ENCODE measurements at places on chromosomes 1 and 21.
A peak's percentile ranks its signal among the peaks of the same experiment; 100 is the strongest.

DNA sequence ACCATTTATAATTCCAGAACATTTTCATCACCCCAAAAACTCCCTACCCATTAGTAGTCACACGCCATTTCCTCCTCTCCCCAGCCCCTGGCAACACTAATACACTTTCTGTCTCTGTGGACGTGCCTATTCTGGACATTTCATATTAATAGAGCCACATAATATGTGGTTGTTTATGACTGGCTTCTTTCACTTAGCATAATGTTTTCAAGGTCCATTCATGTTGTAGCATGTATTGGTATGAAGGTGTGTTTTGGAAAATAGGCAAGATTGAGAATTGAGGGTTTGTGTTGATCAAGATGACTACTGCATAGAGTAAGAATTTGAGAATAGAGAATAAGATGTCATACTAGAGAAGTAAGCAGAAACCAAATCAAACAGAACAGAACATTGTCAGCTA lies 67.5 kb downstream of the ZFYVE9 start:
- DNase-seq: no peak

GRCh38 chr1:24568475-24568874 lies 12.6 kb downstream of the NCMAP start:
- DNase-seq: no peak

- DNase-seq: peak; percentile 54
Observed at GRCh38 chr1:228646717-228647522, 88.4 kb upstream of the RHOU start.

DNA sequence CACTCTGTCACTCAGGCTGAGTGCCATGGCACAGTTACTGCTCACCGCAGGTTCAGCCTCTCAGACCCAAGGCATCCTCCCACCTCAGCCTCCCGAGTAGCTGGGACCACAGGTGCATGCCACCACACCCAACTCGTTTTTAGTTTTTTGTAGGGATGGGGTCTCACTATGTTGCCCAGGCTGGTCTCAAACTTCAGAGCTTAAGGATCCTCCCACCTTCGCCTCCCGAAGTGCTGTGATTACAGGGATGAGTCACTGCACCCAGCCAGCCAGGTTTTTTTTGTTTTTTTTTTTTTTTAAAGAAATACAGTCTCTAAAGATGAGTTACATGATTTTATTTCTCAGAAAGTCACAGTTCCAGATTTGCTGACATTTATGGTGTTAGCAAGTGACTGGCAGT lies 29.0 kb downstream of the BACE2 start:
- DNase-seq: peak; percentile 48

DNA sequence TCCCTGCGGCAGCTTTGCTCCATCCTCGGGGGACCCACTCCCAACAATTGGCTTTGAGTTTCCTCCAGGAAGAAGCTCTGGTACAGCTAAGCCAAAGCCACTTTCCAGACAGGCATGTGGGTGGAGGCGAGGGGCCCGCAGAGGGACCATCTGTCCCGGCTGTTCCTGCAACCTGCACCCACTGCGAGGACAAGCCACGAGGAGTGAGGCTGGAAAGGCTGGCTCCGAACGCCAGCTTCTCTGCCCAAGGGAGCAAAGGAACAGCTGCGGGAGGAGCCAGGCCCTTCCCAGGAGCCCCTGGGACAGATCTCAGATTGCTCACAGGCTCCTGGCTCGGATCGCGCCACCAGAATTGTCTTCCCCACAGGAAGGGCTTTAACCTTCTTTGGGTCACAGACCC lies 28.3 kb upstream of the PEF1 start:
- DNase-seq: no peak

DNA sequence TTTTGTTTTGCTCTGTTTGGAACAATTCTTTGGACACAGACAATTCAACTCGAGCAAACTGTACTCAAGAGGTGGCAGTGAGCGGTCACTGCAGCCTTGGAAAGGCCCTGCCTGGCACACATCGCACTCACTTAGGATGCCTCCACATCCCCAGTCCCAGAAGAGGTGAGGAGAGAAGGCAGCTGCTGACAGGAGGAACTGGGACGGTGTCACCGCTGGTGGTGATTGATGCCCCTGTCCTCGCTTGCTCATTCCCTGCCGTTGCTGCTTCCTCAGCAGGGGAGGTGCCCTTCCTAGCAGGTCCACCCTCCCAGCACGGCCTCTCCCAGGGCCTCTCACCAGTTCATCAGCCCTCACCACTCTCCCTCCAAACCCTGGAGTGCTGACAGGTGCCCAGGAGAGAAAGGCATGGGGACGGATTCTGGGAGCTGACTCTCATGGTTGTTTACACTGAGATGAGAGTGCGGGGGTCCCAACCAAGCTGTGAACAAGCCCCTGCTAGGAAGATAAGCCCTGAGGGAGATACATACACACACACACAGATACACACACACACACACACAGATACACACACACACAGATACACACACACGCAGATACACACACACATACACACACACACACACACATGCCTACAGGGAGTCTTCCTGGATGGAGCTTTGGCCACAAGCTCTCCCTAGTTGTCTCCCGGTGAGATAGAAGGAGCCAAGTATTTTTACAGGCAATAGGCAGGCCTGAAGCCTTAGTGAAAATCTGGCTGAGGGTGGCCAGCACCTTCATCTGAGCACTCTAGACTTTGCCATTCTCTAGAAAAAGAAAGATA lies 101.1 kb downstream of the CDC7 start:
- DNase-seq: no peak

DNA sequence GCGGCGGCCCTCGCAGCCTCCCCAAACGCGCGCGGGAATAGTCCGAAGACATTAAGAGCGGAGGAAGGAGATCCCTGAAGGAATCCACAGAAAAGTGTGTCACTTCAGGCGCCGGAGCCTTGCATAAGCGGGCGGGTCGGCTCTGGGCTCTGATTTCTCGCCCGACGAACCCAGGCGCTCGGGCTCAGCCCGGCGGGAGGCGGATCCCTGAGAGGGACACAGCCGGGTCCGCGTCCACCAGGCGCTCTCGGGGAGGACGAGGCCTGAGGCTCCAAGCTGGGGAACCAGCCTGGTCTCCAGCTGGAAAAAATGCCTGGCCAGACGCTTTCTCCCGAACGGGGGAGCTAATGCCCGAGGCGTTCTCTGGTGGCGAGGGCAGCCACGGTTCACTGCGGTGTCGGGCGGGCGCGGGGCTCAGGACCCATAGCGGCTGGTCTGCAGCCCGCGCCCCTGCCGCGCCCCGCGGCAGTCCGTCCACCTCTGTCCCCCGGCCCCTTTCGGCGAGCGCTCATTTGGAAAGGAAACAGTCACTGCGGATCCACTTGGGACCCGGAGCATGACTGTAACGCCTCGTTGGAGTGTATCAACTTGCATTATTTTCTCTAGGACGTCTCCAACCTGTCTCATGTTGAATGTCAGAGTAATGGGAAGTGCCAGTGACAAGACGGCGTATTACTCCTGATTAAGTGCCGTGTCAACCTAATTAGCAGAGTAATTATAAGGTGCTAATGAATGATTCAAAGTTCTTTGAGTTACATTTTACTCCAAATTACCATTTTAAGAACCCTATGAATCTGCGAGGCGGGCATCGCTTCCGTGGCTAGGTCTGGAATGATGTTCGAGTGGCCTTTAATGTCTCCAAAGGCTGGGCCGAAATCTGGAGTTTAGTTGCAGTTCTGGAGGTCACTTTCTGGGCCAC lies 1.6 kb upstream of the BARHL2 start:
- DNase-seq: no peak

- DNase-seq: no peak
Observed at GRCh38 chr1:156704166-156704711, 1.1 kb downstream of the CRABP2 start.

DNA sequence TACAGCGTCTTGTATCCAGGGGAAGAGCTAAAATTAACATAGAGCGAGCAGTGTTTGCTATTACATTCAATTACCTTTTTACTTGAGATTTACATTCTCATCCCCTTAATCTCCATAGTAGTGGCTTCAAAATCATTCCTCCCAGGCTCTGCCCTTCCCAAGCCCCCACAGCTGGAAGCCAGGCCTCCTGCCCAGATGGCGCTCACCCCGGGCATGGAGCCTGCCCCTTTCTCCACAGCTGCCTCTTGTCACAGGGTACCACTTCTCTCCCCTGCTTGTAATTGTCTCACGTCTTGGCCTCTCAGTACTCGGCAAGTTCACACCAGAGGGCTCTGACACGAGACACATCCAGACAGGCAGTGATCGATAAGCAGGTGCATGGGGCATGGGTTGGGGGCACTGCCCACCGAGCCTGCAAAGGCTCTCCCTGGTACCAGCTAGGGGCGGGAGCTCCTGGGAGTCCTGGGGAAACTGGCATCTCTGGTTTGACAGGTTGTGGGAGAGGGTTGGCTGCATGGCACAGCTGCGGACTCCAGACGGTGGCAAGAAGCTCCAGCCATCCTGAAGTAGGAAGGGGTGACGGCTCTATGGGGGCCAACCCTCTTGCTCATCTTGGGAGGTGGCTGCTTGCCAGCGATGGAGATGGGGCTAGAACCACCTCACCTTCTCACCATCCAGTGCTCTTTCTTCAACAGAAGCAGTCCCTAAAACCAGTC lies 20.1 kb downstream of the CASZ1 start:
- DNase-seq: no peak

- peak; percentile 56 for DNase-seq
Observed at GRCh38 chr1:94962409-94963265, 35.7 kb upstream of the CNN3 start.

Data from cardiac fibroblast (primary cell).